Smooth muscle cell of trachea (primary cell): ENCODE measurements at places on chromosomes 1 and 21. TPM values are rescaled to one million over a fixed set of nuclear protein-coding genes. Genes with fewer than 3 reads are reported as not detected.

CSF3R gene
- under 0.01 TPM in 1 of 2 replicates, not detected in the other for total RNA-seq

MIXL1 gene
- total RNA-seq: under 0.01 TPM in 1 of 2 replicates, not detected in the other

PTCH2 gene
- 0.33 and 0.73 TPM in 2 replicates for total RNA-seq

JAM2 gene
- 1.5 and 2.6 TPM in 2 replicates for total RNA-seq

PGBD5 gene
- total RNA-seq: 1.7 TPM in 1 of 2 replicates, not detected in the other

ARHGEF10L gene
- total RNA-seq: 17.2 and 35.1 TPM in 2 replicates

SHE gene
- total RNA-seq: under 0.01 and 0.15 TPM in 2 replicates

ERO1B gene
- 1.6 and 2.5 TPM in 2 replicates for total RNA-seq

SRGAP2C gene
- 21.2 and 39.7 TPM in 2 replicates for total RNA-seq

KCNC4 gene
- 2.6 and 8.6 TPM in 2 replicates for total RNA-seq

TENT5C gene
- total RNA-seq: 2.6 and 6.0 TPM in 2 replicates

ERICH3 gene
- 0.15 TPM in 1 of 2 replicates, not detected in the other for total RNA-seq

GPR37L1 gene
- not detected in 2 replicates for total RNA-seq

IFNLR1 gene
- not detected in 2 replicates for total RNA-seq

RHBG gene
- not detected in 2 replicates for total RNA-seq
